ENCODE measurements at places on chromosomes 12 and 14.

DNA sequence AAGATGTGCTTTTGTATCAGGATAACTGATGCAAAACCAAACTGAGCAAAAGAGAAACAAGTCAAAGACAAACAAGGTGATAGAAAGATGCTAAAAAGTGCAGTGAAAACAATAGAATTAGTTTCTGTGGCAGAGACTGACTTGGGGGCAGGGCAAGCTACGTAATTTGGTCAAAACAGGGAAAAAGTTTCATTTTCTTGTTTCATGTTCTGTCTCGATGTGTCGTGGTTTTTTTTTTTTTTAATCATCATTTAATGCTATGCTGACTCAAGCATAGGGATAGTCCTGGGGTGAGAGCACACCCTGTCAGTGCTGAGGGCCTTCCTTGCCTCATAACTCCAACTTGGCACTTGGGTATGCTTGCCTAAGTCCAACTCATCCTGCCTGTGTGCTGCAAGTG is 144.1 kb upstream of the PTPRQ start:
- DNase-seq, result no peak

- no peak for DNase-seq
Observed at GRCh38 chr14:58574623-58575022, 63.1 kb upstream of the DACT1 start.

GRCh38 chr12:3165078-3165980 is 88.2 kb downstream of the TSPAN9 start:
- no peak for DNase-seq

DNA sequence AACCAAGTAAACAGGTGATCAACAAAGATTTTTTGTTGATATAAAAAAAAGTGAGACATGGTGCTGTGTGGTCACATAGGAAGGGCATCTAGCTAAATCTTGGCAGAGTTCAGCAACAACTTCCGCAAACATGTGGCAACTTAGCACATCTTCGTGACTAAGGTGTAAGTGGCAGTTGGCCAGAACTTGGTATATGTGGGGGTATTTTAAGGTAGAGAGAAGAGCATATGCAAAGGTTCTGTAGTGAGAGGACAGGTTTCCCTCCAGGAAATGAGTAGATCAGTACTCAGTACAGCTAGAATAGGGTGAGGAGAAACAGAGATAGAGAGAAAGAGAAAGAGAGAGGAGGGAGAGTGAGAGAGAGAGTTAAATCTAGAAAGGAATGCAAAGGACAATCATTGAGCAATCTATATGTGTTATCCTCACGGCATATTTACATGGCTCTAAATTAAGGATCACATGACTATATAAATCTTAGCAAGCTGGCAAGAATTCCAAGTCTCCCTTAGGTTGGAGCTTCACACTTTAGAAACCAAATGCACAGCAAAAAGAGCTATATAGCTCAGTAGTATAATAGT is 227.7 kb upstream of the HMGA2 start:
- DNase-seq, result no peak

- no peak for DNase-seq
Observed at GRCh38 chr12:64098709-64099354, 123.3 kb downstream of the KICS2 start.

GRCh38 chr12:107645630-107646333 is 39.8 kb upstream of the PWP1 start:
- no peak for DNase-seq

GRCh38 chr14:73800970-73801515 is 50.6 kb upstream of the PTGR2 start:
- no peak for DNase-seq

DNA sequence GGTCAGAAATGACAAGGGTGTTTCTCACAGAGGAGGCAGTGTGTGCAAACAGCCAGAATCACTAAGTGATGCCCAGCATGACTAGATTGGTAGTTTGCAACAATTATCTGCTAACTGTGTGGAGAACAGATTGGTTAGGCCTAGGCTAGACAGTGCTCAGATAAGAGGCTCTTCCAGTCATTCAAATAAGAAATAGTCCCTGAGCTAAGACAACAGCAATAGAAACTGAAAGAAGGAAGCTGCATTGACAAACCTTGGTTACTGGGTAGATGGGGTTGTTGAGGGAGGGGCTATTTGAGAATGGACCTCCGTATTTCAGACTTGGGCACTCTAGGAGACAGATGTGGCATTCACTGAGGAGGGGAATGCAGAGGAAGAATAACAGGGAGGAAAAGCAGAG is 255.0 kb upstream of the NPAS3 start:
- no peak for DNase-seq

DNA sequence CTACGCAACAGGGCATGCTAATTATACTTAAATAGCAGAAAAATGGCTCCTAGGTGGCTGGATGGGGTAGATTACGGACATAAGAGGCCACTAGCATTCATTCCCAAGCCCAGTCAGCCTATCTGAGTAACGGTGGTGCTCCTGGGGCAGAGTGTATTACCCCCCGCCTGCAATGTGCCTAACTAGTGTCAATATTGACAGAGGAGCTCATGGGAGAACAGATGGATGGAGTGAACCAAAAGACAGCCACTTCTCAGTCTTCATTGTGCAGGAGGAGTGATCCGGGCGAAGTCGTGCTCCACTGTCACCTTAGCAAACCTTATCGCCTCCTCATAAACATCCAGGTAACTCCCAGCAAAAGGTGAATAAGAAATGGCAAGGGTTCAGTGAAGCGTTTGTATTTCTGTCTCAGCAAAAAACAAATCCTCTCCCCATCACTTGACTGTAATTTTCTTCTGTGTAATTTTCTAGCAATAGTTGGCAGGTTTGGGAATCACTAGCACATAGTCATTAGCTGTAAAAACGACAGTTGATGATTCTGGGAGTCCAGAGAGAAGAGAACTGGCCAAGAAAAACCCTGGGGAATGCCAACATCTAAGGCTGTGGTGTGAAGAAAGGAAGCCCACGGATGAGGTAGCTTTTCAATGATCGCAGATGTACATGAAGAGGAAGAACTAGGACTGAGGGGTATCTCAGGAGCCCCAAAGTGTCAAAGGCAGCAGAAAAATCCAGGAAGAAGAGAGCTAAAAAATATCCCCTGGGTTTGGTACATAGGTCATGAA is 126.6 kb upstream of the BCL2L14 start:
- no peak for DNase-seq

- DNase-seq, result no peak
Observed at GRCh38 chr12:90575995-90576394, 379.0 kb downstream of the CCER1 start.

DNA sequence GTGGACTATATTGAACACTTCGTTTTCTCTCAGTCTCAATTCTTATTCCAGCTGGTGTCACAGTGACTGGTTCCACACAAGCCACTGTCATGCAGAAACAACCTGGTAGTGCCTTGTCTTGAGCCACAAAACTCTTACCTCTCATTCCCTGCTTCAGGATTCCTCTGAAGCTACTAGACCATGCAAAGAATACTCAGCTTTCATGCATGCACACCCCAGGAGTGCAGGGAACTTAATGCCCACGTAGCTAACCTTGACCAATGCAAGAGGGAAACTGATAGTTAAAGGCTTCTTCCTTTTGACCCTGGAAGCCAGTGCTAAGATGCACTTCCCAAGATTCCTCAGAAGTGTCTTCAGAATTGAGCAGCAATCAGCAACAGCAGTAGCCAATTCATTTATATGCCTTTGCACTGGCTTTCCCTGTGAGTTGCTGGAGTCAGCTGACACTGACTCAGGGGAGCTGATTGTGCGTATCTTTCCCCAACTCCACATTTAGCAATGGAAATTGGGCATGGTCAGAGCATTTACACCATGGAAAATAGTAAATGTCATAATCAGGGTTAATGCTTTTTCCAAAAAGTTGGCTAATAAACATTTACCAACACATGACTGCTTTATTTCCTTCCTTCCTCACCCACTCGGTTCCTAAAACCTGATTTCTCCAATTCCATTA is 113.6 kb upstream of the SLC35F4 start:
- no peak for DNase-seq

DNA sequence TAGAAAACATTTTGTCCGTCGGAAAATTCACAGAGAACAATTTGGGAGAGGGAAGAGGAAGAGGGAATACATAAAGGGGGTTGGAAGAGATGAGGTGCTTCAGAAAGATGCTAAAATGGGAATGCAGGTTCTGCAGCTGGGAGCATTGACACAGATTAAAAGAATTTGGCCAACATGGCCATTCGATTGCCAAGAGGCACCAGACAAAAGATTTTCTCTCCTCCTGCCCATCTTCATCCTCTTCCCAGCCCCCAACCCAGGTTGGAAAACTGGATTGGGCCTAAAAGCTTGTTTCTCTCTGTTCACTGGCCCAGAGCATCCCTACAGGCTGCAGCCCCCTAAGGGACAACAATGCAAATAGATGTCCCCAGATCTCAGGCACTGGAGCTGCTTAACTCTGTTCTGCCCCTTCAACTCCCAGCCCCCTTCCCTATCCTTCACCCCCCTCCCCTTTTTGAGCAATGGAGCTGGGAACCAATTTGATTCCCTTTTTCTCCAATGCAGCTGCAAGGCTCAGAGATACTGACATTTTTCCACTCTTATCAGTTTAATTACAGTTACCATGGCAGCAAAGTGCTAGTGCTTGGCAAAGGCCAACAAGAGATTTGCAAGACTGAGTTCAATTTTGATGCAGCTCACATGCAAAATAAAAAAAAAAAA is 1.9 kb downstream of the LMO3 start:
- DNase-seq, result no peak

DNA sequence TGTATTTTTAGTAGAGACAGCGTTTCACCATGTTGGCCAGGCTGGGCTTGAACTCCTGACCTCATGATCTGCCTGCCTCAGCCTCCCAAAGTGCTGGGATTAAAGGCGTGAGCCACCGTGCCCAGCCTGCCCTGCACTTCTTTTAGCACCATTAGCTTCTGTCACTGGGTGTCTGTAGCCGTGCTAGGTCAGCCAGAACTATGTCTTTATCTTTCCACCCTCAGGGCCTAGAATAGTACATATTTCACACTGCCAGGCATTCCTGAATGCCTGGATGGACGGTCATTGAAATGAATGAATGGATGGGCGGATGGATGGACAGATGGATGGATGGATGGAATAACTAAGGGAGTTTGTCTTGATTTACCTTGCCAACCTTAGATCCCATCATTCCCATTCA is 33.7 kb downstream of the FBXL14 start:
- DNase-seq, result no peak

DNA sequence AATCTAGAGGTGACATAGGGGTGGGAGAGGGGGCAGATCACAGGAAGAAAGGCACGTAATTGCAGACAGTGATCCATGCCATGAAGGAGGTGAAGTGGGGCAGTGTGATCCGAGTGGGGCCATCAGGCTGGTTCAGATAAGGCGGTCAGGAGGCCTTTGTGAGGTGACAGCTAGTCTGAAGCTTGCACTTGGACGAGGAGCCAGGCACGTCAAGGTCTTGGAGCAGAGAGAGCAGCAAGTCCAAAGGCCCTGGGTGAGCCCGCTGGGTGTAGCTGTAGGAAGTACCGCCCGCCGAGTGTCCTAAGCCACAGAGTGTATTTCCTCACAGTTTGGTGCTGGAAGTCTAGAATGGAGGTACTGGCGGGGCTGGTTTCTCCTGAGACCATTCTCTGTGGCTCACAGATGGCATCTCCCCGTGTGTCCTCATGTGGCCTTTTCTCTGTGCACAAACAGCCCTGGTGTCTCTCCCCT is 23.6 kb downstream of the RHOF start:
- no peak for DNase-seq

DNA sequence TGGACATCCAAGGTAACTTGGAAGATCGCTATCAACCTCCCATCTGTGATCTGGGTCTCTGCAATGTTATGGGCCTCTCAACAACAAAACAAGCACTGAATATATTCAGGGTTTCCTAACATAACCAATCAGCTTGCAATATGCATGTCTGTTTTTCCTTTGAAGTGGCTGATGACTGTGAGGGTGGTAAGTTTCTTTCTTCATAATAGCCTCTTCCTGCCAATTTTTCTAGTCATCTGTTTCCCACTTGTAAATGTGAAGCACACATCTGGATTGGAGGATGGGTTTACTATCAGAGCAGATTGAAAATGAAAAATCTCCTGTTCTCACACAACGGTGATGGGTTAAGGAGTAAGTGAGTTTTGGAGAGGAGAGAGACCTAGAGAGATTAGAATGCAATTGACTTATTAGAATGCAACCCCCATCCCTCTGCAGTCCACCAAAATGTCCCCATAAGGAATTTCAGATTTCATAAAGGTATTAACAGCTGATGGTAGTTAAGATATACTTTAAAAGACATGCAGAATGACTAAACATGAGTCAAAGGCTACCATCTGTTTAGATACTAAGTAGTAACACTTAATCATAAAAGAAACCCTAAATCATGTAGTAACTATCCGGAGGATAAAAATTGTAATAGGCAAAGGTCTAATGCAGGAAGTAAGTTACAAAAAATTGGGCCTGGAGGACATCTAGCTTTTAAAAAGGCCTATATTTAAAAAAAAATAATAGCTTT is 58.4 kb upstream of the SAV1 start:
- DNase-seq, result no peak

DNA sequence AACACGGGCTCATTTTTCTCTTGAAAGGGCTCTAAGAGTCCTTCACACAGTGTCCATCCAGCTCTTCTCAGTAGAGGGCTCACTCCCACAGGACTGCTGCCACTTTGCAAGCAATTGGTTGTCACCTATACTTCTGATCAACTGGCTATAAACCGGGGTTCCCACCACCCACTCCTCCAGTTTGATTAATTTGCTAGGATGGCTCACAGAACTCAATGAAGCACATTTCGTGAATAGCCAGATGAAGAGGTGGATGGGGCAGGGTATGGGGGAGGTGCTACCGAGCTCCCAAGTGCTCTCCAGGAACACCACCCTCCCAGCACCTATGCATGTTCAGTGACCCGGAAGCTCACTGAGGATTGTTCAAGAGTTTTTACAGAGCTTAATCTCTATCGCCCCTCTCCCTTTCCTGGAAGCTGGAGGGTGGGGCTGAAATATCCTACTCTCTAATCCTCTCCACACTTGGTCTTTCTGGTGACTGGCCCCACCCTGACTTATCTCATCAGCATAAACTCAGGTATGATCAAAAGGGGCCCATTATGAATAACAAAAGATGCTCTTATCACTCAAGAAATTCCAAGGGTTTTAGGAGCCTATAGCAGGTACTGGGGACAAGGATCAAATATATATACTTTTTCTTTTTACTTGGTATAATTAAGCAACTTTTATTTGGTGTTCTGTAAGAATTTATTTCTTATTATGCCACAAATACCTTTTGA is 13.9 kb upstream of the EGLN3 start:
- no peak for DNase-seq

DNA sequence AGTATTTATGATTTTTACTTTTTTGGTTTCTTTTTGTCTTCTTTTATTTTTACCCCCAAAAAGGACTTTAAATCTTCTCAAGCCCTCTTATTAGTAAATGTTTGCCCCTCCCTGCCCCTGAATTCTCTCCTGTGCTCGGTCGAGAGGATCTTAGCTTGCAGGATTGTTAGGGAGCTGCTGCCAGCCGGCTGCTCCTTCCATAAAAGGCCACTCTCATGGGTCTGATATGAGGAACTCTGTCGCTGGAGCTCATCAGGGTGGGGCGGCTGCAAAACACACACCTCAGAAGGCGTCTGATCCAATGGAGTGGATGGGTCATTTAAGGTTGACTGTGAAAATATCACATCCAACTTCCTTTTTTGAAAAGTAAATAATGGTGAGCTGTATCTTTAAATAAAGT is 8.5 kb downstream of the LTBR start:
- no peak for DNase-seq

All from activated effector memory CD4-positive, alpha-beta T cell treated with Interleukin-2 at 50 U/mL for 16 hours (primary cell).